Activated CD8-positive, alpha-beta memory T cell treated with anti-CD3 and anti-CD28 coated beads for 36 hours (primary cell): ENCODE measurements at places on chromosomes 12 and 14. TPM values are rescaled to one million over a fixed set of nuclear protein-coding genes. Genes with fewer than 3 reads are reported as not detected.

KRT3 gene
- total RNA-seq = not detected

PPP4R4 gene
- 1.8 TPM for total RNA-seq

TMEM63C gene
- total RNA-seq = 0.51 TPM

KTN1 gene
- 142 TPM for total RNA-seq

LHX5 gene
- total RNA-seq = not detected

GPR135 gene
- 1.6 TPM for total RNA-seq

GNG2 gene
- total RNA-seq = 110 TPM

BRMS1L gene
- 8.1 TPM for total RNA-seq

CLEC1B gene
- total RNA-seq = not detected

WIF1 gene
- total RNA-seq = not detected

VTI1B gene
- total RNA-seq = 84.0 TPM

CLEC4C gene
- total RNA-seq = not detected

CRIP1 gene
- 285 TPM for total RNA-seq

LRRC10 gene
- total RNA-seq = not detected

GNB3 gene
- total RNA-seq = 0.32 TPM

KLRC3 gene
- total RNA-seq = 3.0 TPM

SLC25A47 gene
- total RNA-seq = not detected

EGLN3 gene
- 1.3 TPM for total RNA-seq

ADCY4 gene
- total RNA-seq = 1.3 TPM

ASCL1 gene
- total RNA-seq = not detected

NAV3 gene
- total RNA-seq = not detected

NUP37 gene
- 92.6 TPM for total RNA-seq

SCFD1 gene
- total RNA-seq = 56.0 TPM

ACIN1 gene
- 190 TPM for total RNA-seq

RIN3 gene
- 61.1 TPM for total RNA-seq

RPGRIP1 gene
- not detected for total RNA-seq

L2HGDH gene
- 21.0 TPM for total RNA-seq

KRT79 gene
- total RNA-seq = 0.44 TPM

ADCY6 gene
- 0.25 TPM for total RNA-seq

MEG3 gene
- total RNA-seq = not detected

RNASE7 gene
- total RNA-seq = not detected

DLK1 gene
- total RNA-seq = not detected

ATP6V1D gene
- total RNA-seq = 31.4 TPM

BTBD6 gene
- 44.7 TPM for total RNA-seq

C12orf75 gene
- total RNA-seq = 63.7 TPM

GAPDH gene
- 8,536 TPM for total RNA-seq

BDKRB2 gene
- total RNA-seq = not detected

DNAL1 gene
- 9.9 TPM for total RNA-seq

FIGNL2 gene
- total RNA-seq = 0.55 TPM

STAC3 gene
- 0.71 TPM for total RNA-seq

ERO1A gene
- 130 TPM for total RNA-seq

KRT5 gene
- total RNA-seq = not detected

TAS2R50 gene
- total RNA-seq = 0.19 TPM

PPP2R5C gene
- 242 TPM for total RNA-seq

TAS2R10 gene
- not detected for total RNA-seq

TMEM119 gene
- total RNA-seq = not detected

ITGB7 gene
- total RNA-seq = 244 TPM

KRT2 gene
- not detected for total RNA-seq

NR2C1 gene
- total RNA-seq = 21.3 TPM

DRAM1 gene
- 4.9 TPM for total RNA-seq

LTB4R2 gene
- 10.4 TPM for total RNA-seq

FAM181A gene
- total RNA-seq = not detected

PRKD1 gene
- not detected for total RNA-seq
